Stimulated activated CD8-positive, alpha-beta memory T cell treated with anti-CD3 and anti-CD28 coated beads, Interleukin-12 subunit alpha, Interleukin-12 subunit beta, amount 100 ng/mL, for 1 hour (primary cell): ENCODE measurements at places on chromosomes 7 and 10.

- no peak for DNase-seq
These were observed 1280.8 kb upstream of the AUTS2 start for GRCh38 chr7:68317476-68317875.

DNA sequence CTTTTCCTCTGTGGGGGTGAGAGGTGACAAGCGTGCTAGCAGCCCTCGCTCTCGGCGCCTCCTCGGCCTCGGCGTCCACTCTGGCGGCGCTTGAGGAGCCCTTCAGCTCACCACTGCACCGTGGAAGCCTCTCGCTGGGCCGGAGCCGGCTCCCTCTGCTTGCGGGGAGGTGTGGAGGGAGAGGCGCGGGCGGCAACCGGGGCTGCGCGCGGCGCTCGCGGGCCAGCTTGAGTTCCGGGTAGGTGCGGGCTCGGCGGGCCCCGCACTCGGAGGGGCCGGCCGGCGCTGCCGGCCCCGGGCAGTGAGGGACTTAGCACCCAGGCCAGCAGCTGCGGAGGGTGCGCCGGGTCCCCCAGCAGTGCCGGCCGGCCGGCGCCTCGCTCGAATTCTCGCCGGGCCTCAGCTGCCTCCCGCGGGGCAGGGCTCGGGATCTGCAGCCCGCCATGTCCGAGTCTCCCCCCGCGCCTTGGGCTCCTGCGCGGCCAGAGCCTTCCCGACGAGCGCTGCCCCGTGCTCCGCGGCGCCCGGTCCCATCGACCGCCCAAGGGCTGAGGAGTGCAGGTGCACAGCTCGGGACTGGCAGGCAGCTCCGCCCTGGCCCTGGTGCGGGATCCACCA, 352.8 kb upstream of the PODXL start:
- no peak for DNase-seq

GRCh38 chr10:71191551-71192076, 20.8 kb upstream of the UNC5B start:
- DNase-seq, result no peak

DNA sequence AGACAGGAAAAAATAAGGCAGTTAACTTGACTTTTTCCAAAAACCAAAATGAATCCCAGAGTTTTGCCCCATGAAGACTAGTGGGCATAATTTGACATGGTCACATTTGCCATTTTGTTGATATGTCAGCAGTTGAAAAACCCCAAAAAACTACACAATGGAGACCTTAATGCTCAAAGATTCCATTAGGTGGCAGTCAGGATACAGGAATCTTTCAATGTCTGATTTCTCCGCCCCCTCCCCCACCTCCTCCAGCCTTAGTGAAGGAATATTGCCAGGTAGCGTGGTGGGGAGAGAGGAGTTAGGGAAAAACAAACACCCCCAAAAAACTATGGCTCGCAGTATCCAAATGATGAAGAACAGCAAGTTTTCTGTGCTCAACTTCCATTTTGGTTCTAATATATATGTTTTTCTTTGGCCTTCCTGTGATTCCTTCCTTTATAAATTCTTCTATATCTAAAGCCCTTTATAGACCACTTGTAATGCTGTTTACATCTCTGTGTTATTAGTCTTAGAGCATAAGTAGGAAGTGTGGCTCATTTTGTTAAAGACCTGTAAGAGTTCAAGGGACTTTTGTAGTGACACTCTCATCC, 6.7 kb upstream of the SMNDC1 start:
- DNase-seq, result peak; percentile 12

DNA sequence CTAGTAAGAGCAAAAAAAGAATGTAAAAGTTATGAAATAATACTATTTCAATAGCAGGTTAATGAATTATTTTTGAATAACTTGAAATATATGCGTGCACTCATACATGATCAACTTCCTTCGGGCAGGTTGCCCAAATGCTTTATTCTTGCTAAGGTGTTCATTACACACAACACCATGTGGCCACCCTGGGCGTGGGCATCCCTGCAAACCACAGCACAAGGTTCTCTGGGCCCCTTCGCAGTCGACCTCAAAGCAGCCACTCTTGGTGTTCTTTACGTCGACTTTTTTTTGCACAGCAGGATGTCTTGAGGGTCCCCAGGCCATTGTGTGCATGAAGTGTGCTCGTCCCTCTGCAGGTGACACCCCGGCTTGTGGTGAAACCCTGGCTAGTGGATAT, 300.7 kb upstream of the PITRM1 start:
- DNase-seq, result no peak

GRCh38 chr7:124956160-124956559, 26.5 kb upstream of the POT1 start:
- DNase-seq, result no peak

GRCh38 chr7:106269254-106269961, 15.4 kb downstream of the NAMPT start:
- no peak for DNase-seq

DNA sequence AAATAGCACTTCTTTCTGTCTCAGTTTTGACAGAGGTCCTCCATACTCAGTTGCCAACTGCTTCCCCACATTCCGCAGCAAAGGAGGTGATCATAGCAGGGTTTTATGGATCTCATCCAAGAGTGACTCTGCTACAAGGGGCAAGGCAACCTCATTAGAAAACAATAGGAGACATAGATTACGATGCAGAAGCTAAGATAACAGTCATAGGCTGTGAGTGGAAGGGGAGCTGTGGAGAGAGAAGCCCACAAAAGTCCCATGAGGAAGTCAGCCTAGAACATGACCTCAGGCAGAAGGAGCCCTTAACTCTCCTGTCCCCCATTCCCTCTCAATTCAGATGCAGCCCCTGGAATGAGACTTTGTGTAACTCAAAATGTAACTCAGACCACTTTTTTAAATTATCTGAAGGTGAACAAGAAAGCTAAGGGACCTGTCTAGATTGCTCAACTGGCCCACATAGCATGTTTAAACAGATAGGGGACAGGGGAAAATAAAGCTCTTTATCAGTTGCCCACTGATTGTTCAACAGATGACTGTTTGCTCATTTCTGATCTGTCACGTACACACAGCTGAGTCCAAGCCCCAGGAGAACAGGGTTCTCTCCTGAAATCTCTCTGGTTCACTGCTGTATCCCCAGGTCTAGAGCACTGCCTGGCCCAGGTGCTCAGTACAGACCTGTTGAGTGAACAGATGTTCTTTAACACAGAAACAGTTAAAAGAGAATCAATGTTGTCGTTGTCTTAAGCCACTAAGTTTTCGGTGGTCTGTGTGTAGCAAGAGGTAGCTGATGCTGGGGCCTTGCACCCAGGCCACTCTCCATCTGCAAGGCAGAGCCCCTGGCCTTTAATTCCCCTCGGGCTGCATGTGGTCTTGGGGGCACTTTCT, 1.5 kb upstream of the NCOA4 start:
- no peak for DNase-seq

DNA sequence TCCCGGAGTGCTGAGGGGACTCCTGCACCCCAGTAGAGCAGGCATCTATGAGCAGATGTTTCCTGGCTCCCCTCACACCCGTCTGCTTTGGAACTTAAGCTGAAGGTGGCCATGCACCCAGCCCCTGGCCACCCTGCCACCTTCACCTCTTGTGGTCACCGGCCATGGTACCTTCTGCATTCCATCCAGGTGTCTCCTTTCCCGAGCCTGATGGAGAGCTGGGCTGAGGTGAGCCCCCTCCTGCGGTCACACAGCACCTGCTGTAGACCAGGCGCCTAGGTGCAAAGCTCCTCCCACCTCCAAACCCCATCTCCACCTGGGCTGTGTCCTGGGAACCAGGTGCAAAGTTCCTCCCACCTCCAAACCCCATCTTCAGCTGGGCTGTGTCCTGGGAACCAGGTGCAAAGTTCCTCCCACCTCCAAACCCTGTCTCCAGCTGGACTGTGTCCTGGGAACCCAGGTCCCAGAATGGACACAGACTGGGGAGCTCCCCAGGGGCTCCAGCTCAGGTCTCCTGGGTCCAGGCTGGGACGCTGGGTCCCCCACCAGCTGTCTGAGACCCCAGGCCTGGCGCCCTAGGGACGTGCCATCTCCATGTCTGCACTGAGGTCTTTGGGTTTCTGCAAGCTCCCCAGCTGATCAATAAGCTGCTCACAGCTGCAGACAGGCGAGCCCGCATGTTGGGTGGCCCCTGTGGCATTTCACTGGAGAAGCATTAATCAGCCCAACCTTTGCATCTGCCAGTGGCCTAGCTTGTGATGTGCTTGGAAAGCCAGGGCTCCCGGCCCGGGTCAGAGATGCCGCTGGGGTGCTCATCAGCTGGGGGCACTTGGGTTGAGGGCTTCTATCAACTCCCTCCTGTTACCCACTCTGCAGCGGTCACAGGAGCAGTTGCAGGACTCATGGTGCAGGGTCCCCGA, 61.2 kb upstream of the INPP5A start:
- DNase-seq, result no peak

- DNase-seq, result no peak
These were observed 34.3 kb upstream of the PTF1A start for GRCh38 chr10:23157691-23158369.

- no peak for DNase-seq
These were observed 1231.6 kb downstream of the SORCS3 start for GRCh38 chr10:105872665-105873064.

DNA sequence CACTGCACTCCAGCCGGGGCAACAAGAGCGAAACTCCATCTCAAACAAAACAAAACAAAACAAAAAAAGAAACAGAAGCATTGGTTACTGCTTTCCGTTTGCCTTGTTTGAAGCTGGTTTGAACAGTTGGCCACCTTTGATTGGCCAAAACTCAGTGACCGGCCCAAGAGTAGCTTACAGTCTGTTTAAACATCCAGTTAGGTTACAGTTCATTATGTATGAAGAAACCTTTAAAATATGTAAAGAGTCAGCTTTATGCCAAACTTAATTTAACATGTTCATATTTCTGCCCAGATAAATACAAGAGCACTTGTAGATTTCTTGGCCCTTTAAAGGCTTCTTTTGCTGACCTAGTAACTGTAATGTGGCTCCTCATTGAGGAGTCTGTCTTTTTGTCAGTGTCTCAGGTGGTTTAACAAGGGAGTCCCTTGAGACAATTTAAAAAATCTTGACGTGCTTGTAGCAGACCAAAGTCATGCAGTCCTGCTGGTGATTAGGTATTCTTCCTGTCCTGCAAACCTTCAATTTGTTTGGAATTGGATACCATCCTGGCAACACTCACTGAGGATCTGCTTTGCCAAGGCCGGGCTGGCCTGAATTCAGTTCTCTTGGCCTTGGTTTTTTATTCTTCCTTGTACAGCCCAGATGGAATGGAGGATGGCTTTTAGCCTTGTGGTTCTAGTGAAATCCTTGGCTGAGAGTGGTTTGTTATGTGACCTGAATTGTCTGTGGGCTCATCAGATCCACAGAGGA, 128.9 kb downstream of the PLXDC2 start:
- DNase-seq, result no peak

DNA sequence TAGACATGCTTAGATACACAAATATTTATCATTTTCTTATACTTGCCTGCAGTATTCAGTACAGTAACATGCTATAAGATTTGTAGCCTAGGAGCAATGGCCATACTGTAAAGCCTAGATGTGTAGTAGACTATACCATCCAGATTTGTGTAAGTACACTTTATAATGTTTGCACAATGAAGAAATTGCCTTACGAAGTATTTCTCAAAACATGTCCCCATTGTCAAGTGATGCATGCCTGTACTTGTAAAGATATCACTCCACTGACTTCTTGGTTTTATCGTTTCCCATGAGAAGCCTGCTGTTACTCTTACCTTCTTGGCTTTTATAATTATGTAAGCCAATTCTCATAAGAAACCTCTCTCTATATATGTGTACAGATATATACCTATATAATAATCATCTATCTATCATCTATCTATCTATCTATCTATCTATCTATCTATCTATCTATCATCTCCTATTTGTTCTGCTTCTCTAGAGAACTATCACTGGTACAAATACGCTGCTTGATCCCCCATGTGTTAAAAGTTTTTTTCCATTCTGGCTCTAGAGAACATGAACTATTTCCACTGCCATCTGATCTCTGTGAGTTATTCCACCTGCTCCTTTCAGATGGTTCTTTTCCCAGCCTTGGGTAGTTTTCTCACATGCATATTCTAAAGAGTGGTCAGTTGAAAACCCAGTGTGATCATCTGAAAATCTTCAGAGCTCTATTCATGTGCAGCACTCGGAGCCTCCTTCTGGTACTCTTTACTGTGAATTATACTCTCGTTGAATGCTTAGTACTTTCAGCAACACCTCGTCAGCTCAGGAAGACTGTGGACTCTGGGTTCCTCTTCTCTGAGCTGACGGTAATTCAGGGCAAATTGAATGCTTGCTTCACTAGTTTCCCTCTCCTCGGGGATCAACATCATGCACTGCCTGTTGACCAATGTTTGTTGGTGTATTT, 14.5 kb upstream of the VCL start:
- DNase-seq, result no peak

- no peak for DNase-seq
These were observed 35.1 kb upstream of the EXOC4 start for GRCh38 chr7:133217773-133218172.

GRCh38 chr7:2724453-2725177, 36.6 kb downstream of the AMZ1 start:
- DNase-seq, result no peak

GRCh38 chr10:34374356-34375045, 440.6 kb downstream of the PARD3 start:
- DNase-seq, result no peak

- DNase-seq, result no peak
These were observed 71.5 kb downstream of the PTF1A start for GRCh38 chr10:23263441-23264164.

- DNase-seq, result no peak
These were observed 51.6 kb upstream of the CREB5 start for GRCh38 chr7:28360739-28361138.

GRCh38 chr10:86367152-86367951, 757 bp upstream of the GRID1 start:
- no peak for DNase-seq

DNA sequence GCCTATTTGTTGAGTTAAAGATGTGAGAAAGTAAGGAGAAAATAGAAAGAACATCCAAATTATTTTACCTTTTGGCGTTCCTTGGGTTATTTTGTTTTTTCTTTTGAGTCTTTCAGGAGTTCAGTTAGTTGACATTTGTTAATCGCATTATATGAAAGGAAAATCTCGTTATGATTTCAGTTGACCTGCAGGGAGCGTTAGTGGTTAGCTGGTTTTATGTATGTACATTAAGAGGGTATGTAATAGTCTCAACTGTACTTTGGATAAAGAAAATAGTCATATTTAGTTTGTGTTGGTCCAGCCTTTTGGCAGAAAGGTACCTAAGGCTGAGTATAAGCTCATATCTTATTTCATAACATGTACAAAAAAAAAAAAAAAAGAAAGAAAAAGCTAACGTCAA, 4.0 kb downstream of the BMPER start:
- no peak for DNase-seq

GRCh38 chr10:130418731-130419130, 282.5 kb downstream of the GLRX3 start:
- DNase-seq, result no peak

GRCh38 chr7:99794585-99795502, 10.9 kb upstream of the CYP3A4 start:
- DNase-seq, result no peak
